ENCODE measurements at places on chromosomes 6 and 20.

- no peak for DNase-seq
Measured at GRCh38 chr6:22073516-22074198, 223.2 kb downstream of the PRL start.

DNA sequence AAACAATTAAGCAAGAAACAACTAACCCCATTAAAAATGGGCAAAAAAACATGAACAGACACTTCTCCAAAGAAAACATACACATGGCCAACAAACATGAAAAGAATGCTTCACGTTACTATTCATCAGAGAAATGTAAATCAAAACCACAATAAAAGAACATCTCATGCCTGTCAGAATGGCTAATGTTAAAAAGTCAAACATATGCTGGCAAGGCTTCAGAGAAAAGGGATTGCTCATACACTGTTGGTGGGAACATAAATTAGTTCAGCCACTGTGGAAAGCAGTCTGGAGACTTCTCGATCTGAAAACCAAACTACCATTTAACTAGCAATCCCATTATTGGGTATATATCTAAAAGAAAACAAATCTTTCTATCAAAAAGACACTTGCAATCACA, 217.5 kb downstream of the TINAG start:
- DNase-seq = no peak

GRCh38 chr6:25179051-25179778, 100.0 kb upstream of the CARMIL1 start:
- no peak for DNase-seq

- no peak for DNase-seq
Measured at GRCh38 chr20:37387519-37388269, 41.8 kb downstream of the SRC start.

GRCh38 chr6:37354526-37355384, 972 bp downstream of the RNF8 start:
- DNase-seq = no peak

DNA sequence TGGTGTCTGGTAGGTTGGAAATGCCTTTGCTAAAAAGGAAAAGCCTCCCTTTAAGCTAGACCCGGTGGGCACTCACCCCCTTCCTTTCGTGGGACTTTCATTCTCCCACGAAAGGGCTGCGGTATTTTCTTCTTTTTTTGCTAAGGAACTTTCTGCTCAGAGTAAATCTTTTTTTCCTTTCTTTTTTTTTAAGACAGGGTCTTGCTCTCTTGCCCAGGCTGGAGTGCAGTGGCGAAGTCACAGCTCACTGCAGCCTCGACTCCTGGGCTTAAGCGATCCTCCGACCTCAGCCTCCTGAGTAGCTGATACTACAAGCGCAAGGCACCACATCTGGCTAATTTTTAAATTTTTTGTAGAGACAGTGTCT, 4.0 kb downstream of the TP53TG5 start:
- no peak for DNase-seq

DNA sequence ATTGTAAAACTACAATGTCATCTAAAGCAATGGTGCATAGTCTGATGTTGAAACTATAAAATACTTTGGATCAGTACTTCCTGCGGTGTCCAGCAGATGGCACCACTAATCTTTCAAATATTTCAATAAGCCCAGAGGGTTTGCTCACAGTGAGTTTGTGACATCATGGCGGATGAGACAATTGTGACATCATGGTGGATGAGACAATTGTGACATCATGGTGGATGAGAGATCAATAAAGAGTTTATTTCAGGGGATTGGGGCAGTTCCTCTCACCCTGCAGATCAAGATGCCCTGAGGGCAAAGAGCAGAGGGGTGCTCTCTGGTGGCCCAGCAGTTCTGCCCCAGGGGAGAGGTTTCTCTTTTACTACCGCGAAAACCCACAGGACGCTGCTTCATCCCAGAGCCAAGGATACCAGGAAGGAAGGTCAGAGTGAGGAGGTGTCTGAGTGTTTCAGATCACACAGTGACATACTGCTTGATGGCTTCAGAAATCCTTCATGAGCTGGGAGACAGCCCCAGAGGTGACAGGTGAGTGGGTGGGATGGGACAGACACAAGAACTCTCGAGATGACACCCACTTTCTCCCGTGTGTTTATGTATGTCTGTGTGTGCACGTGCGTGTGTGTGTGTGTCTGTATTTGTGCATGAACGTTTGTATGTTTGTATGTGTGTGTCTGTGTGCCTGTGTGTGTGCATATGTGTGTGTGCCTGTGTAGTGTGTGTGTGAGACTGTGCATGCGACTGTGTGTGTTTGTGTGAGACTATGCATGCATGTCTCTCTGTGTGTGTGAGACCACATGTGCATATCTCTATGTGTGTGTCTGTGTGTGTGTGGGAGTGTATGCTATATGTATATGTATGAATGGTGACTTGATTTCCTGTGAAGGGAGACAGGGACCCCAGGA, 7.3 kb upstream of the ULBP2 start:
- no peak for DNase-seq

- no peak for DNase-seq
Measured at GRCh38 chr6:42084889-42085288, 34.6 kb downstream of the TAF8 start.

GRCh38 chr20:22207280-22207679, 377.1 kb downstream of the FOXA2 start:
- DNase-seq = no peak

GRCh38 chr6:18330548-18331081, 56.5 kb upstream of the RNF144B start:
- DNase-seq = no peak

DNA sequence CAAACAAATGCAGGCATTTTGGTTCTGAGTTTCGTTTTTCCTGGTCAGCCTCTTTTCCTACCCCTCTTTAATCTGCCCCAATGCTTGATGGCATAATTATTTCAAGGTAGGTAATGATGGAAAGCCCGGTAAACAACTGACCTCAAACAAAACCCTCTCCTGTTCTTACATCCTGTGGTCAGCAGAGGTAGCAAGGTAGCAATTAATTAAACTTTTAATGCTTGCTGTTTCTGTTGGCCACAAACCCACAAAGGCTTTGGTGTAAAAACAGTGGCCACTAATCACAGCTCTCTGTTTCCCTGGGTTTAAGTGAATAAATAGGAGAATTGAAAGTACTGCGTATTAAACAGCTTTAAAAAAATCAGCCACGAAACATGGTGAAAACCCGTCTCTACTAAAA, 261.5 kb upstream of the SOX4 start:
- no peak for DNase-seq

- no peak for DNase-seq
Measured at GRCh38 chr20:21101932-21102575, 4.1 kb downstream of the LINC00237 start.

DNA sequence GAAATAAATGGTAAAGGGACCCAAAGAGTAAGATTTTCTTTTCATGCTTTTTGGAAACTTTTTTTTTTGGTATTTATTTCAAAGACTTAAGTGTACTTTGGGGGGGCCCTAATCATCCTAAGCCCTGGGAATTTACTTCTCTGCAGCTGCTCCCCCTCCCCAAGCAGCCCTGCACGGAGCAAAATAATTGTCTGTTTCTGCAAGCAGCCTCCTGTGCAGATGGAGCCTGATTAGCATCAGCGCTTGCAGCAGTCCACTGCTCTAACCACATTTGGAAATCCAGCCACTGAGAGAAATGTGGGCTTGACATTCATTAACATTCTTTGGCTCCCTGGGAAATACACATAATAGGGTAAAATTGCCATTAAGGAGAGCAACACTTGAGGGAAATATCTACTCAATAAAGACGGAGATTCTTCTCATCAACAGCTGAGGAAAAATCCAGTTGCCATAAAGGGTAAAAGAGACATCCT, 309.2 kb upstream of the MAP3K7 start:
- DNase-seq = no peak

DNA sequence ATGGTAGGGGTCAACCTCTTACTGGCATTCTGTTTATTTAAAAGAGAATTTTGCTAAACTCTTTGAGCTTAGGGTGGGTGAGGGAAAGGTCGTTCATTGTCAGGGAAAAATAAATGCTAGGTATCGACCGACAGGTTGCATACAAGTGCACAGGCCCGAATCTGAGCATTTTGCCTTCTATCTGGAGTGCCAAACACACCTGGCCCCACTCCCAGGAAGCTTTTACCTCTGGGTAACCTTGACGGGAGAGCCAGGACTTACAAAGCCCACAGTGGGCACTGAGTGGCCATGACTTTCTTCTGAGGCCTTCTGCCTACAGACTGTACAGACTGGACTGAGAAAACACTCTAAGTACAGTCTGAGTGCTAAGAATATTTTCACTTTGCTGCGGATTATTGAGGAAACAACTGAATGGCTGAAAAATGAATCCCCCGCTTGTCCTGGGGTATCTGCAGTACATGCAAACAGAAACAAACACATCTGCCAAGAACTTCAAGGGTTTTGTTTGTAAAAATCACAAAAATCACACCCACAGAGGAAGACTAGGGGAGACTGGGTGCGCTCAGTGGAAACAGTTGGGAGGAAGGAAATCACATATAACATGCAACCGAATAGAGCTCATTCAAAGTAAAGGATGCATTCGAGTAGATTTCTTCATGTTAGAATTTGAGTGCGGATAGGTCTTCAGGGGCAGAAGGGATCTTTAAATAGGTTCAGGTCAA, 152.8 kb downstream of the NFATC2 start:
- no peak for DNase-seq
